ENCODE measurements at places on chromosomes 1 and 21.

DNA sequence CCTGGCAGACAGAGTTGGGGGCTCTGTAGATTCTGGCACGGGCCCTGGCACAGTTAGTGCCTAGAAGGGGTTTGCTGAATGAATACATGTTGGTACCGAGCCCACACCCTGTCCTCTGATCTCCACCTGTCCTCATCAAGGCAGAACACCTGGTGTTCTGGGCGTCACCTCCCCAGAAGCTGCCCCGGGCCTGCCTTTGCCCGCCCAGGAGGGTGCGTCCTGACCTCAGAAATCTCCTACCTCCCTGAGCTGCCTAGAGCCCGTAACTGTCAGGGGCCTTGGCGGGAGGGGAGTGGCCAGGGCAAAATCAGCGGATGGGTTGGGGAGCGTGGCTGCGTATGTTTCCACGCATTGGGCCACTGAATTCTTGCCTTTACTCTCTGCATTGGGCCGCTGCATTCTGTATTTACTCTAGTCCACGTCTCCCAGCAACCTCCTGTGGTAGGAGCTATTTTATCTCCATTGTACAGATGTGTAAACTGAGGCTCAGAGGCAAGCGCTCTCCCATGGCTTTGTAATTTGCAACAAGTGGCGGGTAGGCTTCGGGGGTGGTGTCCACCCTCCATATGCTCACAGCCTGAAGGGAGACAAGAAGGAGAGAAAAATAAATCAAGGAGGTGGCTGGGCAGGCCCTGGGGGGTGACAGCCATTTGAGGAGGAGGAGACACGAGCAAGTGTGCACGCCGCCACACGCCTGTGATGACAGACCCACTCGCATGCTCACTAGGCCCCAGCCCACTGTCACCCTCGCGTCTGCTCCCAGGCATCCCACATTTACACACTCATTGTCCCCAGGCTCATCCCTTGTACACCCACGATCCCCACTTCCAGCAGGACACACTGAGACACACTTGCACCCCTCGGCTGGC lies 95.7 kb upstream of the WNT4 start:
- no peak for DNase-seq

DNA sequence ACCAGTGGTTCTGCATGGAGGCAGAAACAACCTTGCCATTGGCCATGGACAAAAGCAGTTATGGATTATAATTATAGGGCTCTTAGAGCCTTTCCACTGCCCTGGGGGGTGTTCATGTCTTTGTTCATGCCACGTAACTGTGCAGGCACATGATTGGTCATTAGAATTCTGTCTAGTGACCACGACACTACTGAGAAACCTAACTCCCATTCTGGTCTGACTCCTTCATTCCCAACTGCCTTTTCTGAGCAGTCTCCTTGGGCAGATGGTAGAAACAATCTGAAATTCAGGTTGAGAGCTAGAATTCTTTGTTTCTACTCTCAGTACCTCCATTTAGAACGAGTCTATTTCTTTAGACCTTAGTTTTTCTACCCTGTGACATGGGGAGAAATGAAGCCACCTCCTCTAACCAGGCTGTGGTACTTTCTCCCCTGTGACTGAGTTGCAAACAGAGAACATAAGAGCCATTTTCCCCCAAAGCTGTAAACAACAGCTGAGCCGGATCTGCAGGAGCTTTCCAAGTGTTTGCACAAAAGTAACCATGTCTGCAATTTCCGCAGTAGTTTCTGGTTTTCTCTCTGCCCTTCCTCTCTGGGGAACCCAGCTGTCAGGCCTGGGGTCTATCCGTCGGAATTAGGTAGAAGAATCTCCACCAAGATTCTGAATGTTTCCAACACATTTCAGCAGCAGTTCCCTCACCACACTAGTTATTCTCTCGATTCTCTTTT lies 37.7 kb upstream of the IPO9 start:
- peak; percentile 88 for DNase-seq

DNA sequence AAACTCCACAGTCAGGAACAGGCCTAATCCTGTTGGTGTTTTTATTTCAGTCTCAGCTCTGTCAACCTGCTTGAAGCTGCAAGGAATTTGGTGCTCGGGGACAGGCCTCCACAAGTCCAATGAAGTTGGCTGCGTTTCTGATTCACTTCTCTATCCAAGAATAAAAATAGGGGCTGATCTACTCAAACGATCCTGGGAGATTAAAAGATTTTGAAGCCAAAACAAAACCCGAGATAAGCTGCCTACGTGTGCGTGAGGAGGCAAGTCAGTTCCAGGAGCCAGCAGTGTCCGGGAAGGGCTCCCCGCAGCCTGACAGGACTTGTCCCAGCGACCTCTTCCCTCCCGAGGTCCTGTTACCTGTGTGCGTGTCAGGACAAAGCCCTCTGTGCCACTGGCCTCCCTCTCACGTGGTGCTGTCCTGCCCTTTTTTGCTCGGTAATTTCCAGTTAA lies 98.0 kb downstream of the ETS2 start:
- DNase-seq: no peak

- DNase-seq: no peak
Observed at GRCh38 chr1:30748098-30748698, 9.4 kb downstream of the LAPTM5 start.

- DNase-seq: peak; percentile 47
Observed at GRCh38 chr1:58986996-58987767, 203.3 kb upstream of the JUN start.

DNA sequence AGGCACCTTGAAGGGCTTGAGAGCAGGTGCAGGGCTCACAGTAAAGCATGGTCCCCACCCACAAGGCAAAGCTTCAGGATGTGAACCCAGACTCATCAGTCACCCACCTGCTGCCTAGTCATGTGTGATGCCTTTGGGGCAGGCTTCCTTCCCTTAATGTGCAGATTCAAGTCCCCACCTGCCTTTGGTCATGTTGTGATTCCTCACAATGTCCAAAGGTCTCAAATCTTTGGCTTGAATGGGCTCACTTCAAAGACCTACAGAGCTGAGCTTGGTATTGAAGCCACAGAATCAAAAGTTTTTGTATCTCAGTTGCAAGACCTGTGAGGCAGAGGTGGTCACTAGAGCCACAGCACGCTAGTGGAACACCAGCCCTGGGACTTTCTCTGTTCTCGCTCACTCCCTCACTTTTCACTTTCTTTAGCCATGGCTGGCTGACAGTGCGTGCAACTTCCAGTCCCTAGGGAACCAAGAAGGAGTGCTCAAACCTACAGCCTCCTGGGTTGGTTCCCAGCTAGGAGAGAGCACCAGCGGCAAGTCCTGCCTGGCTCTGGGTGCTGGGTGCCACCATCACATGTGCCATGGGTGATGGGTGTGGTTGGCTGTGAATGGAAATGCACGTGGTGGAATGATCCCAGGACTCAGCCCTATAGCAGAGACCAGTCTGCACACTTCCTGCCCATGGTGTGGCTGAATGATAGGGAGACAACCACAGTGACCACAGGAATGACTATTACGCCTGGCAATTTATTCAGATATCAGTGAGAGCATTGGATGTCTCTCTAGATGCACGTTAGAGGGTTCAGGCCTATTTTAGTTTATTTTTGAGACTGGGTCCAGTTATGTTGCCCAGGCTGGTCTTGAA lies 26.4 kb upstream of the CLIC6 start:
- DNase-seq: no peak

DNA sequence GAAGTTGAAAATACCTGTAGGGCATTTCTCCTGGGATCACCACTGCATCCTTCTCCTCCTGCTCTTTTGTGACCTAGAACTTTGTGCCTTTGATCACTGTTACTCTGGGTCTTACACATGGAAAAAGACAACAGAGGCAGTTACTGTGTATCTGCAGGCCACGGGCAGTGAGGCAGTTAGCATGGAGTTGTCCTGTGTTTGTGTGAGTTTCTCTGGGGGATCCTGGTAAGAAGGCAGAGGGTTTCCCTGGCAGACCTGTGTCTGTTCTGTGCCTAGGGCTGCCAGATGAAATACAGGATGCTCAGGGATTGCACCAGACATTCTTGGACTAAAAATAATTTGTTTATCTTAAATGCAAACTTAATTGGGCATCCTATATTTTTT lies 44.4 kb upstream of the SCCPDH start:
- DNase-seq: no peak

- no peak for DNase-seq
Observed at GRCh38 chr1:42381280-42381673, 685 bp downstream of the RIMKLA start.

- DNase-seq: no peak
Observed at GRCh38 chr1:219958875-219959417, 30.6 kb upstream of the SLC30A10 start.

DNA sequence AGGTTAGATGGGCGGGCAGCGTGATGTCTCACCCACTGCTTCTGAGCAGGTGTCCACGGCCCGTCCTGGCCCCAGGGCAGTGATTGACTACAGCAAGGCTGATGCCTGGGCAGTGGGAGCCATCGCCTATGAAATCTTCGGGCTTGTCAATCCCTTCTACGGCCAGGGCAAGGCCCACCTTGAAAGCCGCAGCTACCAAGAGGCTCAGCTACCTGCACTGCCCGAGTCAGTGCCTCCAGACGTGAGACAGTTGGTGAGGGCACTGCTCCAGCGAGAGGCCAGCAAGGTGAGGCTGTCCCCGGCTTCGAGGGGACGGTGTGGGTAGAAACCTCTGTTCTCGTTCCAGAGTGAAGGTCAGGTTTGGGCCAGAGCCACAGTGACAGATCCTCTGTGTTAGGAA lies 12.2 kb downstream of the DDOST start:
- no peak for DNase-seq

- peak; percentile 30 for DNase-seq
Observed at GRCh38 chr21:21188513-21189195, 190.4 kb downstream of the NCAM2 start.
